Germinal center (tissue), 1 donor: ENCODE measurements at places on chromosomes 12 and 14.

DNA sequence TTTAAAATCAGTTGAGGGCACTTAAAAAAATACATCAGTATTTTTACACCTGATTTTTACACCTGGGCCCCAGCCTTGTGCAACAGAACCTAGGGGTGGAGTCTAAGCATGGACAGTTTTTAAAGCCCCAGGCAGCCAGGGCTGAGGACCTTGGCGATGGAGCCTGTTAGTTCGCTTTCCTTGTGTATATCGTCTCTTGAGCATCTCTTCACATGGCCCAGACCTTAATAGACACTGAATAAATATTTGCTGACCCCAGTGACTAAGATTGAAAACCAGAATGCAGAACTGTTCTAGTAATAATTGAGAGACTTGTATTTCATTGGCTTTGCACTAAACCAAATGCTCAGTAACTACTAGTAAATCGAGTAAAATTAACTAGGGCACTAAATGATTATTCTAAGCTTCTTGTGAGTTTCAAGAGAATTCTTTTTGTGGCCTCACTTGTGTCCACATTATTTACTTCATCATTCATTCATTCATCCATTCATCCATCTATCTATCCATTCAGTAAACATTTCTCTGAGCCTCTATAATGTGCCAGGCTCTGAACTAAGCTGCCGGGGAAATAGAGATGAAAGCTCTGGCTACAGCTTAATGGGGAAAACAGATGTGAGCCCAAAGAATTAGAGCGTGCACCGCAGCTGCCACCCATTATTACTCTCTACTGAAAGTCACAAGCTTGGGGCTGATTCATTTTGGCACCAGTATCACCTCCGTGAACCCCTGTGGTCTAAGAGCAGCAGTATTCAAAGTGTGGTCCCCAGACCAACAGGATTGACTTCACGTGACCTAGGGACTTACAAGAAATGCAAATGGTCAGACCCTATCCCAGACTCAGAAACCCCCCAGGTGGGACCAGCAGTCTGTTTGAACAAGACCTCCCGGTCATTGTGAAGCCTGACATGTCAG lies 30.7 kb upstream of the BCL7A start:
- DNase-seq, result peak; percentile 50

- DNase-seq, result no peak
These were observed 27.7 kb upstream of the MYL2 start for GRCh38 chr12:110948041-110948440.

GRCh38 chr12:72509891-72510290 lies 237.7 kb downstream of the TRHDE start:
- DNase-seq, result no peak

- no peak for DNase-seq
These were observed 218.9 kb downstream of the AACS start for GRCh38 chr12:125284087-125284486.

GRCh38 chr14:37587131-37587803 lies 7.8 kb downstream of the FOXA1 start:
- DNase-seq, result no peak

GRCh38 chr14:50512463-50512862 lies 19.9 kb downstream of the MAP4K5 start:
- no peak for DNase-seq

- no peak for DNase-seq
These were observed 3.1 kb downstream of the CEP170B start for GRCh38 chr14:104868060-104868740.
